ENCODE measurements at places on chromosomes 12 and 14. TPM values are rescaled to one million over a fixed set of nuclear protein-coding genes. Genes with fewer than 3 reads are reported as not detected.

Gene TDRD9
- polyA plus RNA-seq: 2.8 TPM

Gene LRFN5
- polyA plus RNA-seq: 10.8 TPM

DNA sequence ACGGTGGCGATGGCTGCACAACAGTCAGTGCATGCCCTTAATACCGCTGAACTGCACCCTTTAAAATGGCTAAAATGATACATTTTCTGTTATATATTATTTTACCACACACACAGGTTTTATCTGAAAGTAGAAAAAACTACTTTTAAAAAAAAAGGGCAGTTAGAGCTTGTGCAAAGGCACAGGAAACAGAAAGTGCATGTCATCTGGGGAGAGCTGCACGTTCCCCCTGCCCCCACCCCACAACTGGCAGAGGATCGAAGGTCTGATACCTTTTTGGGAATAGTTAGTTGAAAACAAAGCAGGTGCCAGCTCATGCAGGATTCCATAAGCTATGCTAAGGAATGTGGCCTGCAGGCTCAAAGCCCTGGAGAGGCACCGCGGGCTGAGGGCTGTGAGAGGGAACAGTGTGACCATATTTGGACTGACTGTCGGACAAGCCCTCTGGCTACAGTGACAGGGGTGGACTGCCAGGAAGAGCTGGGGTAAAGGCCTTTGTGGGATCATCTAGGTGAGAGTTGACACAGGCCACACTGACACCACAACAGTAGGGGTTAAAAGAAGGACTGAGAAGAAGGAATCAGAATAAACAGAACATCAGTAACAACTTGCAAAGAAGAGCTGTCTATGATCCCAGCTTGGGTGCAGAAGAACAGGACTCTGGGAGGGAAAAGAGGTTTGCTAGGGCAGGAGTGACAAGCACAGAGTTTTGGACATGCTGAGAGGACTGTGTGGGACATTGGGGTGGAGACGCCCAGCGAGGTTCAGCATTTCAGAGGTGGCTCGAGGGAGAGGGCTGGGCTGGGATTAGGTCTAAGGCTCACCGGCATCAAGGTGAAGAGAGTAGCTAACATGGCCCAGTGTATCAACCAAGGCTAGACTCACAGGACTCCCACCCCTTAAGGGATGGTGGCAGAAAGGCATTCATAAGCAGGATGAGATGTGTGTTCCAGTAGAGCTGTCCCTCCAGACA is 54.6 kb downstream of the ACTN1 start:
- DNase-seq: no peak

DNA sequence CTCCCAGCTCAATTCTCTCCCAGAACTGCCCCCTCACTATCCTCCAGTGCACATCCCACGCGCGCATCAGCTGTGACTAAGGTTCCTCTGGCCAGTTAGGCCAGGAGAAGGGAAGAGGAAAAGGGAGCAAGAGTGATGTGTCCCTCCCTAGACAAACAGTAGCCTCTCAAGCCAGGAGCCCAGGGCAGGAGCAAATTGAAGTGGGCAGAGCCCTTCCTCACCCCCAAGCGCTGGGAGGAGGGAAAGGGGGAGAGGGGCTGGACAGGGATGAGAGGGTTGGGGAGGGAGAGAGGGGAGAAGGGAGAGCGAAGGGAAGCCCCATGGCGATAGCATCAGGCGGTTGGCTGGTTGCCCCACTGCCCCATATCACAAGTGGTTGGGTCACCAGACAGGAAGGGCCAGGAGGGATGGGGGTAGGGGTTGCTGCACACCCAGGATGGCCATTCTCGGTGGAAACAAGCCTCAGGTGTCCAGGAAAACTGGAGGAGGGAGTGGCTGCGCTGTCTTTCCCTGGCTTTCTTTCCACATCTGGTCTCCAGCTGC is 1.1 kb downstream of the CD63 start:
- no peak for DNase-seq

GRCh38 chr12:106417926-106418910 is 60.7 kb downstream of the POLR3B start:
- no peak for DNase-seq

Gene HOTAIR
- 2.3 TPM for polyA plus RNA-seq

GRCh38 chr12:101992091-101992490 is 69.7 kb downstream of the WASHC3 start:
- DNase-seq: no peak

DNA sequence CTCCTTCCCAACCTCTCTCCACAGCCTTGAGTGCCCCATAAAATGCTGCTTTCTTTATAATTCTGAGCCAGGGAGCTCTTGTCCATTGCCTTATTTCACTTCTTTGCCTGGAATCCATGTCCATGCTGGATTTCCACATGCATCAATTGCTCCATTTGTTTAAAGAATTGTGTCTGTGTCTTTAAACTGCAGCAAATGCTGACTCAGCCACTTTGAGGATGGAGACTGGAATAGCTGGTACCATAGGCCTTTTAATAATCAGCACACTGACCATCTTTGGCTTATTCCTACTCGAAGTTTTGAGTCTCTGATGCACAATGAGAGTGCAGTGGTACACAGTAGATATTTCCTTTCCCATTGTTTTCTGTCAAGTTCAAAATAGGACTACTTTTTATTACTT is 318.8 kb downstream of the LRIG3 start:
- DNase-seq: no peak

Gene INSM2
- not detected for polyA plus RNA-seq

Gene KRT6B
- not detected for polyA plus RNA-seq

Gene SRP54
- polyA plus RNA-seq: 90.5 TPM

Data from left renal cortex interstitium (tissue), 4 donors.